ENCODE measurements at places on chromosomes 5 and 9. TPM values are rescaled to one million over a fixed set of nuclear protein-coding genes. Genes with fewer than 3 reads are reported as not detected.
A peak's percentile ranks its signal among the peaks of the same experiment; 100 is the strongest.

PHAX gene
- 36.3 TPM for total RNA-seq

CENPK gene
- 17.6 TPM for total RNA-seq

VCAN gene
- total RNA-seq: 106 TPM

SPATA31E1 gene
- not detected for total RNA-seq

LHX3 gene
- 0.10 TPM for total RNA-seq

GPR150 gene
- not detected for total RNA-seq

DNA sequence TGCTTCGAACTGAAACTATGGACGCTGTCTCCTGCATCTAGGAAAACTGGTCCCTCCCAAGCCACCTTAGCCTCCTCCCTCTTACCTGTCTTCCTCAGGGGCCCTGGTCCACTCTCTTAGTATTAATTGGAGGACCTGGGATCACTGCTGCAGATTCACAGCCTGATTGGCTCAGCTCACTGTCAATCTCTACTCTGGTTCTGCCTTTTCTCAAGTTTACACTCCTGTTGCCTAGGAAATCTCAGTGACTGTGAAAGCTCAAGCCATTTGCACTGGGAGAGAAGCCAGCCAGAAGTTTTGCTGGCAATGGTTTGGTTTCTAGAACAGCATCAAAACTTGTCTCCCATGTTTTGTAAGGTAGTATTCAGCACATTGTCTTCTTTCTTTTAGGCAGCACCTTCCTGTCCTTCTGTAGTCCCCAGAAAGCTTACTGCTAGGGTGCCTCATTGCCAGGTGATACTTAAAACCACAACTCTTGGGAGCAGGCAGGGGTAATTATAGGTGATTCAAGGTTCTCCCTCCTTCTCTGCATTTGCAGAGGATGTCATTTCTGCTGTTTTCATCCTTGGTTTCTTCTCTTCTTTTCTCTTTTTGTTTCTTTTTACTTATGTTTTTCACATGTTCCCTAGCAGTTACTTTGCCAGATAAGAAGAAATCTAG is at the start of gene CAPSL:
Gene CAPSL (minus strand): TSS at position 55 of the 660 bp plus-strand sequence. CDS start 17,502 bp downstream, outside the sequence.
- H3K4me1 ChIP-seq: no peaks in the 10 kb centered on the region
- no peak for DNase-seq
- peak within 1 kb of the TSS; percentile 35 for H3K4me3 ChIP-seq
- H3K27me3 ChIP-seq: peaks cover 16% of the 10 kb centered on the region
- H3K36me3 ChIP-seq: no peaks in the 10 kb centered on the region

DNA sequence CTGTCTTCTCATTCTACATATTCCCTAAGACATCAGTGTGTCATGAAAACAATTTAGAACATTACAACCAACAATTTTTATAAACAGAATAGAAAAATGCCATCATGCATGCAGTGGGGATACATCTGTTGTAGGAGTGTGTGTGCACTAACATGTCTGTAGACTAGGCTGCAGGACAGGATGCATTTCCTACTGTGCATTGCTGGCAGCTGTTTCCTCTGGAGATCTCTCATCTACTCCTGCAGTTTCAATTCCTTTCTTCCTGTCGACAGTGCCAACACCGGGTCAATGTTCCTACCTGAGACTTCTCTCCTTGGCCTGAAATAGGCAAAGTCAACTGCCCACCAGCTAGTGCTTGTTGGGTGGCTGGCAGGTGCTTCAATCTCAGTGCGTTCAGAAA is 69.8 kb downstream of the ANKH start:
- H3K4me1 ChIP-seq: peaks cover 14% of the 10 kb centered on the region
- no peak overlapping the region for H3K27ac ChIP-seq
- no peak for DNase-seq
- H3K4me3 ChIP-seq: no peak overlapping the region
- no peaks in the 10 kb centered on the region for H3K27me3 ChIP-seq
- H3K36me3 ChIP-seq: peaks cover 10% of the 10 kb centered on the region

DNA sequence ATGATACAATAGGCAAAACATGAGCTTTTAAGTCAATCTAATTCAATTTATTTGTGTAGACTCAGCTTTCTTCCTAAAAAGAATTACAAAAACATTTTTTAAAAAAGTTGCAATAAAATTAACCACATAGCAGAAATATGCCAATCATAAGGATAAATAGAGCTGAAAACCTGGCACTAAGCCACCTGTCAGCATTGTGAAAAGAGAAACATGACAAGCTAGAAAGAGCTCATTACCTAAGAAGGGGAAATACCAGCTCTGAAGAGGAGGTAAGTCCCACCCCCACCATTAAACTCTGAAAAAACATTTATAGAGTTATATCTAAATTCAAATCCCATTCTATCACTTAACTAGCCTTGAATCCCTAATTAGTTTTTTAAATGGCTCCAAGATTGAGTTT is 372.9 kb downstream of the OSTF1 start:
- no peak for DNase-seq
- no peak overlapping the region for H3K4me3 ChIP-seq
- H3K4me1 ChIP-seq: no peaks in the 10 kb centered on the region
- peaks cover 13% of the 10 kb centered on the region for H3K27me3 ChIP-seq
- no peaks in the 10 kb centered on the region for H3K36me3 ChIP-seq
- H3K27ac ChIP-seq: no peak overlapping the region

- H3K27me3 ChIP-seq: no peaks in the 10 kb centered on the region
- no peaks in the 10 kb centered on the region for H3K4me1 ChIP-seq
- H3K36me3 ChIP-seq: no peaks in the 10 kb centered on the region
- H3K4me3 ChIP-seq: no peak overlapping the region
- H3K27ac ChIP-seq: no peak overlapping the region
- DNase-seq: no peak
These were observed 62.8 kb upstream of the LMX1B start for GRCh38 chr9:126550891-126551351.

DNA sequence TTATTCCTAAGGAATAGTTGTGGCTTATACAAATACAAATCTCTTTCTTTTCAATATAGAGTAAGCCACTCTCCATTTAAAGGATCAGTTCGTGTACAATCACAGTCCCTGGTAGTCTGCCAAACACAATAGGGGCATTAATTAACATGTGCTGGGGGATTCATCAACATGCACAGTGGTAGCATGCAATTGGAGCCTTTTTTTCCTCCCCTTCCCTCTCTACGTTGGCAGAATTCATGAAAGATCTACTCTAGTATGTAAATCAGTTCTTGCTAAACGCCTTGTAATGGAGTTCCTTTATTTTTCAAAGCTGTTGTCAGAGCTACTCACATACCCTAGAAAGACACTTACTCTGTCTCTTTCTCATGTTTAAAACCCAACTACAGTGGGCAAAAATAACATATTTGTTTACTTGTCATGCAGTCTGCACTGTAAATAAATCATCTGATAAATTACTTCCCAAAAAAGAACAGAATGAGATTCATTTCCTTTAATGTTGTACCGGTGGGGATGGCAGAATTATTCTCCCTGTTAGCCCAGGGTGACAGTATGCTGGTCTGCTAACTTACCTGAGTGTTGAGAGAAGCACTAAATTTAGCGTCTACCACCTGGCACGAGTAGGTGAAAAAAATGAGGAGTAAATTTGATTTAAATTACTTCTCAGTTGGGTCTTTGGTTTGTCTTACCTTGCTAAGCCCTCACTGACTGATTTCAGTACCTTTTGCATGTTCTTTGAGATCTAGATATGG is 341.5 kb upstream of the CCNH start:
- no peak overlapping the region for H3K4me3 ChIP-seq
- H3K27ac ChIP-seq: no peak overlapping the region
- no peak for DNase-seq
- H3K4me1 ChIP-seq: no peaks in the 10 kb centered on the region

DNA sequence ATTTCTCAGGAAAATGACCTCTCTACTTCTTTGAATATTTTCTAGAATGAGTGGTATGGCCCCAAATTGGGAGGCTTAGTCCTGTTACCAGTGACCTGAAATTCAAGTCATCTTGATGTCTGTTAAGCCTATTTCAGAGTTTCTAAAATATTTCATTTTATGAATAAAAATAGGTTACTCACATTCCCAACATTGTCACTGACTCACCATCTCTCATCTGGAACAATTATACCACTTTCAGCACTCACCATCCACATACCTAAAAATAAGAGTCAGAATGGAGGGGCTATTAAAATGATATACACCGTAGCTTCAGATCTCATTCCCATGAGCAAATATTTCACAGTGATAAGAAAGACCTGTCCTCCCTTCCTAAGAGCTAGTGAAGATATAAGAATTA is 71.8 kb downstream of the KIAA1958 start:
- peaks cover 12% of the 10 kb centered on the region for H3K4me1 ChIP-seq
- no peak overlapping the region for H3K4me3 ChIP-seq
- DNase-seq: no peak
- H3K27me3 ChIP-seq: no peaks in the 10 kb centered on the region
- H3K36me3 ChIP-seq: peaks cover 10% of the 10 kb centered on the region
- no peak overlapping the region for H3K27ac ChIP-seq

DNA sequence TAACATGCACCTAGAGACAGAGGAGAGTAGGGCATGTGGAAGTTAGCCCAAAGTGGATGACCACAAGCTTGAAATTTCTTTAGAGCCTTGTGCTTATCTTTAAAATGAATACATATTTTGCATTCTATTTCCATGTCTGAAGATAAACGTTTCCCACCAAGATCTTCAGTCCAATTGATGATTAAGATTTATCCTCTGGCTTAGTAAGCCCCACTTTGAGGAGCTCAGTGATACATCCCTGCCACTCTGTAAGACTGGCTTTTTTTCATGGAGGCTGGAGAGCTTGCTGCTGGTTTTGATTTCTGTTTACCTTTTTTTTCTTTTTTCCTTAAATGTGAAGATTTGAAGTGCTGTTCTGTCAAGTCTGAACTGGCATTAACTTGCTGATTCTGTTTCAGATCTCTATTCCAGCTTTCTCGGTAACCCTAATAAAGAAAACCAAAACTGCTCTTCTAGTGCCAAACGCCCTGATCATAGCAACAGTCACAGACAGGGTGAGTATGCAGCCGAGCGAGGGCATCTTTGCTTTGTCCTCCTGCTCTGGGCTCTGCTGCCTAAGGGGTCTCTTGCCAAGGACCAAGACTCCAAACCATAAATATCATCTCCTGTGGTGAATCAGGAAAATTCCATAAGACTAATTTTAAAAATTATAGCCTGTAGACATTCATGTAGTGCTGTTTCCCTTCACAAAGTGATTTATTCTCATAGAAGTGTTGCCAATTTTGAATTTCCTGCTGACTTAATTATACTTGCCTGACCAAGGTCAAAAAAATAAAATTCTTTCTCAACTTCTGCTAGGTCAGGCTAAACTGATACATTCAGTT is 54.3 kb downstream of the GRAMD2B start:
- peaks cover 15% of the 10 kb centered on the region for H3K4me1 ChIP-seq
- H3K36me3 ChIP-seq: peaks cover 19% of the 10 kb centered on the region
- H3K27ac ChIP-seq: no peak overlapping the region
- no peaks in the 10 kb centered on the region for H3K27me3 ChIP-seq

- H3K36me3 ChIP-seq: no peaks in the 10 kb centered on the region
- H3K4me1 ChIP-seq: no peaks in the 10 kb centered on the region
- H3K4me3 ChIP-seq: no peak overlapping the region
- no peak overlapping the region for H3K27ac ChIP-seq
- H3K27me3 ChIP-seq: peaks cover 7% of the 10 kb centered on the region
These were observed 23.3 kb upstream of the UGT3A2 start for GRCh38 chr5:36089989-36090388.

- H3K4me1 ChIP-seq: no peaks in the 10 kb centered on the region
- no peaks in the 10 kb centered on the region for H3K36me3 ChIP-seq
- H3K4me3 ChIP-seq: no peak overlapping the region
- no peak overlapping the region for H3K27ac ChIP-seq
- DNase-seq: no peak
These were observed 509.4 kb upstream of the KLF4 start for GRCh38 chr9:107999011-107999410.

GRCh38 chr5:172571413-172571812 is 69.7 kb upstream of the NEURL1B start:
- no peak overlapping the region for H3K4me3 ChIP-seq
- H3K27me3 ChIP-seq: peaks cover 3% of the 10 kb centered on the region
- DNase-seq: no peak
- no peaks in the 10 kb centered on the region for H3K36me3 ChIP-seq
- peak overlapping the region; percentile 39 for H3K27ac ChIP-seq

DNA sequence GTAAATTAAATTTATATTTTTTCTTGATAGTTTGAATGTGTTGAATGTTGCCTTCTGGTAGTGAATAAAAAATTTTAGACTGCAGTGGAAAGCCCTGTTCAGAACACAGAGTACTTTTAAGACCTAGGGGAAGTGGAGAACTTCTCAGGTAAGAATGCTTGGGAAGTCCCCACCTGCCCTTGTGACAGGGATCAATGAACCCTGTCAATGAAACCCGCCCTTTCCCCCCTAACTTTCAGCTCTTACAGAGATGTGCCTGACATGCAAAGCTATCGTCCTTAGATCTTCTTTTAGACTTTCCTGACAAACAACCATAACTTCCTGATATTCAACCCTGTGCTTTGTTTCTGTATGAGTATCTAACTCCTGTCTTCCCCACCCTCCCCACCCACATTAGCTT is 562.7 kb downstream of the TLE4 start:
- H3K4me3 ChIP-seq: no peak overlapping the region
- H3K36me3 ChIP-seq: no peaks in the 10 kb centered on the region
- H3K27me3 ChIP-seq: no peaks in the 10 kb centered on the region
- DNase-seq: no peak
- H3K27ac ChIP-seq: no peak overlapping the region
- no peaks in the 10 kb centered on the region for H3K4me1 ChIP-seq

DNA sequence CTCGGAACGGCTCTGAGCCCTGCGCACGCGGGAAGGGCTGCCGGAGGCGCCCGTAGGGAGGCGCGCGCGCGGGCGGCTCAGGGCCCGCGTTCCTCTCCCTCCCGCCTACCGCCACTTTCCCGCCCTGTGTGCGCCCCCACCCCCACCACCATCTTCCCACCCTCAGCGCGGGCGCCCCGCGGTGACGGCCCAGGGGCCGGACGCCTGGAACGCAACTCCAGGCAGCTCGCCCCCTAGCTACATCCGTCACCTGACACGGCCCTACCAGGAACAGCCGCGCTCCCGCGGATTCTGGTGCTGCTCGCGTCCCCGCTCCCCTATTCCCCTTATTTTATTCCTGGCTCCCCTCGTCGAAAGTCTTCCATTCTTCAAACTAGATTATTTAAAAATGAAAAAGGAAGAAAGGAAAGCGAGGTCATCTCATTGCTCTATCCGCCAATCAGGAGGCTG is at the start of gene CDKN2B-AS1:
Gene CDKN2B-AS1 (plus strand): TSS at position 236 of the 450 bp plus-strand sequence.
- H3K36me3 ChIP-seq: no peaks in the 10 kb centered on the region
- peak within 1 kb of the TSS; percentile 91 for H3K27ac ChIP-seq
- peaks cover 84% of the 10 kb centered on the region for H3K27me3 ChIP-seq
- DNase-seq: no peak
- H3K4me1 ChIP-seq: no peaks in the 10 kb centered on the region
- peak within 1 kb of the TSS; percentile 95 for H3K4me3 ChIP-seq

DNA sequence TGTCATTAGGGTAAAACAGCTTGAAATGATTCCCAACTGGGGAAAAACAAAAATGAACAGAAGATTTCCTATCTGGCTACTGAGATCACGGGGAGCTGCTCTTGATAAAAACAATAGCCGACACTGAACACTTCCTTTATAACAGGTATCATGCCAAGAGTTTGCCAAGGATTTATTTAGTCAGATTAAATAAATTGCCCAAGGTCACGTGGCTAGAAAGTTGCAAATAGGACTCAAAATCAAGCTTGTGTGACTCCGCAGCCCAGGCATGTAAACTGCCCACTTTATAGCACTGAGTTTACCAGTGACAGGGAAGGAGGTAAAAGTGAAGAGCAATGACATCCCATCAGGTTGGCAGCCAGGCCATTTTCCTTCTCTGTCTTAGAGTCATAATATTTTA is 120.7 kb upstream of the ZNF618 start:
- no peak overlapping the region for H3K4me3 ChIP-seq
- DNase-seq: no peak
- peaks cover 34% of the 10 kb centered on the region for H3K27me3 ChIP-seq
- peaks cover 11% of the 10 kb centered on the region for H3K4me1 ChIP-seq
- no peak overlapping the region for H3K27ac ChIP-seq

GRCh38 chr5:14512574-14512973 is 69.0 kb upstream of the OTULINL start:
- H3K4me1 ChIP-seq: no peaks in the 10 kb centered on the region
- H3K27ac ChIP-seq: no peak overlapping the region
- no peaks in the 10 kb centered on the region for H3K27me3 ChIP-seq
- peaks cover 9% of the 10 kb centered on the region for H3K36me3 ChIP-seq
- H3K4me3 ChIP-seq: no peak overlapping the region
- DNase-seq: no peak
